Eye (tissue), 1 donor: ENCODE measurements at places on chromosomes 4 and X.

GRCh38 chr4:101678180-101678579 is 112.3 kb upstream of the BANK1 start:
- no peak for DNase-seq

- DNase-seq: peak; percentile 61
Measured at GRCh38 chr4:1793496-1793840, 375 bp downstream of the FGFR3 start.

GRCh38 chr4:683982-684622 is 4.8 kb downstream of the SLC49A3 start:
- DNase-seq: peak; percentile 73

DNA sequence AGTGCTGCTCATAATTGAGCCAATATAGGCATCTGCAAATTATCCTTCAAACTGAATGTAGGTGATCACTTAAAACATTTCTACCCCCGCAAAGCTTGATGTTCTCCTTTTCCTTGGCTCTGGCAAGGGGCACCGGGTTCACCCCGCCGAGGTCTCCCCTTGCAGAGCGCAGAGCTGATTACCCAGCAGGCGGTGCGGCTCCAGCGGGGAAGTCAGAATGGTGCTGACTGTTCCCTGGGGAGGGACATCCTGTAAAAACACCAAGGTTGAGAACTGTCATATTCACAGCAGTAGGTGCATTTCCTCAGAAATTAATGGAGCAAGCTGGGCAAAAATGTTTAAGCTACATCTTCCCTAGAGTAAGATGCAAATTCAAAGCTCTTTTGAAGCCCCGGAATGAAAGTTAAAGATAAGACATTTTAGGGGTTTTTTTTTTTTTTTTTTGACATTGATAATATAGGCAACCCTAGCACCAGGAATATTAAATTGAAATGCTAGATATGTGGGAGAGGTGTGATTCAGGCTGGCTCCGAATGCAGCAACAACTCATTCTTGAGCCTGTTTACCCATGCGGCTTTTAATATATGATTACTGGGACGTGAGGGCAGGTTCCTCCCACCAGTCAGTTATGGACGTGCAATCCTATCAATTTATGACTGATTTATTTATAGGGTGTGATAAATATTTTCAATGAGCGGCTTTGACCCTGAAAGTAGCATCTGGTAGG is 767.3 kb upstream of the TENM3 start:
- DNase-seq: peak; percentile 67

GRCh38 chrX:129678614-129679195 is 23.9 kb upstream of the APLN start:
- peak; percentile 56 for DNase-seq

DNA sequence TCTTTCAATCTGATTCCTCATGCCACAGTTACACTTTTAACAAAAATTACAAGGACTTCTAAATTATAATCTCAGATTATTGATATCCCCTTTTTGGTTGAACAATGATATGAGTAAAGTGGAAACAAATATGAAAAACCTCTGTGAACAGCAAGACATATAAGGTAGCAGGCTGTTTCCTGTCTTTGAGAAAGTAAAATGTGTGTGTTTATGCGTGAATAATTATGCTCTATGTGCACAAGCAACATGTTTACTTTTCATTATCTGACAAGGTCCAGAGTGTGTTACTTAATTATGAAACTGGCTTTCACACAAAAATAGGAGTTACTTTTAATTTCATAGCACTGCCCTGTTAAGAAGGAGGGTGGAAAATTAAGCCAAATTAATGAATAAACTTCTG is 43.1 kb downstream of the DDIT4L start:
- DNase-seq: no peak

GRCh38 chrX:15749642-15750610 is 11.9 kb downstream of the CA5B start:
- no peak for DNase-seq

GRCh38 chrX:135295238-135295943 is 13.9 kb upstream of the ETDC start:
- peak; percentile 70 for DNase-seq

GRCh38 chr4:172393220-172393619 is 580.0 kb downstream of the GALNTL6 start:
- no peak for DNase-seq

DNA sequence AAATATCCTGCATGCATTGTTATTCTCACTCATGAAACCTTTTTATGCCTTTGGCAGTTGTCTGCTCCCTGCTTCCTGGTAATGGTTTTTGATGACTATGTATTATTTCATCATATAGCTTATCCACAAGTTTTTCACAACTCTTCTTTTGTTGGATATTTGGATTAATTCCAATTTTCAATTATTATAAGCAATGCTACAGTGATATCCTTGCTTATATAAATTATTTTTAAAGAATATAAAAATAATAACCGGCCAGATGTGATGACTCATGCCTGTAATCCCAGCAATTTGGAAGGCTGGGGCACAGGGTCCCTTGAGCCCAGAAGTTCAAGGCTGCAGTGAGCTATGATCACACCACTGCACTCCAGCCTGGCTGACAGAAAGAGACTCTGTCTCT is 47.0 kb downstream of the ASIC5 start:
- no peak for DNase-seq

DNA sequence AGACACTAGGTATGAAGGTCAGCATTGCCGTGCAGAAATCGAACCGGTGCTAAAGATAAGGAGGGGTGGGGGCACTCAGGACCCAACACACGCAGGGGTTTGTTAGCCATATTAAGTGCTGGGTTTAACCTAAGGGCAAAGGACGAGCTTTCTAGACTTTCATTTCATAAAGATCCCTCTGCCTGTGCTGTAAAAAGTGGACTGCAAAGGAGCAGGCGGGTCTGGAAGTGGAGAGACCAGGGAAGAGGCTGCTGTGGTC is 1.3 kb downstream of the CASP3 start:
- no peak for DNase-seq

- peak; percentile 83 for DNase-seq
Measured at GRCh38 chrX:46912098-46912602, at the start of gene JADE3. Gene JADE3, plus strand, starts transcription at chrX:46912421. Its CDS starts 72,474 bp downstream, at chrX:46984895.

GRCh38 chrX:16700734-16701133 is 11.7 kb downstream of the CTPS2 start:
- DNase-seq: no peak

GRCh38 chr4:57832083-57832482 is 721.9 kb upstream of the IGFBP7 start:
- DNase-seq: no peak

GRCh38 chr4:169268951-169269760 is 1.6 kb downstream of the SH3RF1 start:
- peak; percentile 53 for DNase-seq

DNA sequence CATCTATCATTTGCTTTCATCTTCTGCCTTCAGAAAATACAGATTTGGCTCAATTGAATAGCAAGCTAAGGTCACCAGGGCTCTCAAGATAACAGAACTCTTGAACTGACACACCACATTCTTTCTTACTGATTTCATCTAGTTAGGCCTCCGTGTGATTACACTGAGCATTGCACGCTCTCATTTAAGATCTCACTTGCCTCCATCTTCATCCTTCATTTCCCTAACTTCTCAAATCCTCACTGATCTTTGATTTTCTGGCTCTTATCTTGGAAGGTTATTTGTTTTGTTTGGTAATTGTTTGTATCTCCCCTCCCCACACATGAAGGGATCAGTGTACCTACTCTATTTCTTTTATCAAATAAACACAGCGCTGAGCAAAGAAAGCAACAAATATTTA is 47.7 kb downstream of the MANBA start:
- DNase-seq: peak; percentile 9

GRCh38 chr4:46390355-46391058 is 579 bp upstream of the GABRA2 start:
- peak; percentile 61 for DNase-seq

DNA sequence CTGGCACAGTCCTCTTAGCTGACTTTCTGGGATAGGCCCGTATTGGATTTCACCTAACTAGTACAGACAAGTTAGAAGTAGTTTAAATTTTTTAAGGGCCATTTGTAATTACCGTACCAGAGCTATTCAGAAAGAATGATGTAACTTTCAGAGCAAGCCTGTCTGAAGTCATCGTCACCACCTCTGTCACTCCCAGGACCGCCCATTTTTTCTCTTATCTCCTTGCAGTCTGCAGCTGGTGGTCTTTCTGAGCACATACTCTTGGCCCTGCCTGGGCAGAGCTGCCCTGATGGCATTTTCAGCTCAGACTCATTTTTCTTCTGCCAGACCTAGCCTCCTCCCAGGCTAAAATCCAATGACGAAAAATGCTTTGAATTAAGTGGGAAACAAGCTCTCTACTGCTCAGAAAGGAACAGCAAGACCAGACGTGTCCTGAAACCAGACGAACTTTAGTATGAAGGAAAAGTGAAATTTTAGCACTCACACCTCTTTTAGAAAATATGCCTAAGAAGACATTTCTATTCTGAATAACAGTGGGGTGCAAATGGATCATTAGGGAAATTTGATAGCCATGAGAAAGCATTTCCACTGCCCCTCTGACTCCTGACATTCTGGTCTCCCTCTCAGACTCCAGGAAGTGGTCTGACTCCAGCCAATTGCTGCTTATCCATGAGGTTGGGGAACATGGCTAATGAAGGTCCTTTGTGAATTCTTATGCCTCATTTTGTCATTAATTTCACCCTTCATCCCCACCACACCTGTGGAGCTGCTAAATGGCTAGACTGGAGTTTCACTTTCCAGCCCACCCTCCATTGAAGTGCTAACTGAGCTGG is 162.4 kb upstream of the GYPA start:
- DNase-seq: peak; percentile 8

DNA sequence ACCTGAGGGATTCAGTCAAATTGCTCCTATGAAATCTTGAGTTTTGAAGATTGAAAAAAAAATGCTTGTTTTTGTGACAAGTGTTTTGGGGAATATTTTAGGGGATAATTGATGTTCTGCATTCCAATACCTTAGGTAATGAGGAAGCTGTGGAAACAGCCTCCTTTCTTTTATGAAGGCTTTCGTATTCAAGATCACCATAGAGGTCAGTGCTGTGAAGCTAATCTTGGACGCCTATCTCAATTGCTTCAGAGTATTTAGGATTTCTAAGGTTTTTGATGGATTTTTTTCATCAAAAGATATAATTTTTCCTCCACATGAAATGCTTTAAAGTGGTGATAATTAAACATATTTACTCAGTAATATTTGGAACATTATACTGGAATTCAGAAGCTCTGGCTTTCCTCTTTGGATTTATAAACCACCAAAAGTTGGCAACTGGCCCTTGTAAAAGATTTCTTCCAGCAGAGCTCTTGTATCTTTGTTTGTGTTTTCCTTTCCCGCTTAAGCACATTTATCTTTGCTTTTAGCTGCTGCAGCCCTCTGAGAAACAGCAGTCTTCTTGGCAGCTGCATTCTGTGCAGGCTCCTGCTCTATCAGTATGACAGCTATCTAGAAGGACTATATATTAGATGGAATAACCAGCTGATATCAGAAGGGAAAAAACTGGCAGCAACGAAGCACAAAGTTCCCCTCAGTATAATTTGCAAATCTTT is 63.7 kb downstream of the HMGB2 start:
- DNase-seq: no peak

DNA sequence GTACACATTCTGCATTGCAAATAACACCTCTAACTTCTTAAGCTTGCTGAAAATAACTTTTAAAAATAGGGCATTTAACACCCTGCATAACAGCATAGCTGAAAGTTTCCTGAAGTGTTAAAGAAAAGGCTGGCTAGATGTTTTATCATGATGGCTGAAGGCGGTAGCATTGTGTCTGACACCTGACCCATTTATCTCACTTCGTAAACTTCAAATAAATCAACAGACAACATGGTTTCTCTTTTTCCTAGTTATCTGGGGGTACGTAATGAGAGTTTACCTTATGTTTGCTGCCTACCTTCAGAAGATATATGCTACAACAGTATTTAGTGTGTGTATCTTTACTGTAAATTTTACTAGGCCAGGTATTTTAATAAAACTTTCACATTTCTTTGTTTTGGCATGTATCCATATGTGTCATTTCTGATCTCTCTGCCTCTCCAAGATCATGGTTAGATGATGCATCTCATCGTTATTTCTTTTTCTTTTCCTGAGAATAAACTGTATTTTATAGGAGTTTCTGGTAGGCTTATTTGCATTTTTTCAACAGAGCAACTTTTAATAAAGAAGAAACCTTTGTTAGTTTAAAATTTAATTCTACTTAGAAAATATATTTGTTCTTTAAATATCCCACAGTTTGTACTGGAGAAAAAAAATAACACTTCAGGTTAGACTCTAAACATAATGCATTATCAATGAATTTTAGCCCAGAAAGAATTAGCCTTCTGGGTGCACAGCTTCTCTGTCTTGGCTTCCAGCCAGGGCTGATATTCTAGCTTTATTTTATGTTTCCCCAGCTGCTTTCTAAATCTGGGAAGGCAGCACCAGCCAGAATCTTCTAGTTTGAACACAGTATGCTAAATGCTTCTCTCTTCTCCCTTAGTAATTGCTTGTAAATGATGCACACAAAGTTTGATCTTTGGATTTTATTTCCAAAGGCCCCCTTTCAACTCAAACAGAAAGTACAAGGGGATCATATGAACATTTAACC is 2.9 kb downstream of the NDST4 start:
- DNase-seq: peak; percentile 79

DNA sequence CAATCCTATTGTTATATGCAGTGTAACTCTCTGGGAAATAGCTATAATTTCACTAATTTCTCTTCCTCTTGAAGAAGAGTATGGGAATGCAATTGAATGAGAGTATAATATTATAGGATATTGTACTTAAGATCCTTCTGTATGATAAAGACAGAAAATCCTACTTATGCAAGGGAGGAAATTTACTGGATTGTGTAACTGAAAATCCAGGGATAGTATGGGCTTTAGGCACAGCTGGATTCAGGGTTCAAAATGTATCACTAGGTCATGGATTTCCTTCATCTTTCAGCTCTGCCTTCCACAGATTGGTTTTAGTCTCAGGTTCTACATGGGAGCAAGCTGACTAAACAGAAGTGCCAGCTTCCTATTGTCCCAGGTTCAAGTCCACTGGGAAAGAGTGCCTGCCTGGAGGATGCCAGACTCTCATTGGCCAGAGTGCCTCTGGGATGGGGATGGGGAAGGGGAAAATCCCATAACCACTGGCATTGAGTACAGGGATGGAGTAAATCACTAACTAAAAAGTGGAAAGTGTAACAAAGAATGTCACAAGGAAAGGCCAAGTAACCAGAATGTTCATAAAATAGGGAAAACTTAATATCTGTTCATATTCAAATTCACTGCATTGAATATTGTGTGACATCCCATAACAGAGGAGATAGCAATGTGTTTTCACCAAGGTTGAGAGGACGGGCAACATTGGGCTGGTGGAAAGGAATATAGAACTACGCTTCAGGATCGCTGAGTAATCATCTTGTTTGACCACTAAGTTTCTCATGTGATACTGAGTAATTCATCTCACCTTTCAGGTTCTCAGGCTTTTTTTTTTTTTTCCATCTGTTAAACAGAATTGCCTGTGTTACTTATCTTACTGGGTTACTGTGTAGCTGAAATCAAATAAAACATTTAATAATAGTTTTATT is 75.7 kb downstream of the ANXA3 start:
- no peak for DNase-seq
